ENCODE measurements at places on chromosomes 7 and 10.

DNA sequence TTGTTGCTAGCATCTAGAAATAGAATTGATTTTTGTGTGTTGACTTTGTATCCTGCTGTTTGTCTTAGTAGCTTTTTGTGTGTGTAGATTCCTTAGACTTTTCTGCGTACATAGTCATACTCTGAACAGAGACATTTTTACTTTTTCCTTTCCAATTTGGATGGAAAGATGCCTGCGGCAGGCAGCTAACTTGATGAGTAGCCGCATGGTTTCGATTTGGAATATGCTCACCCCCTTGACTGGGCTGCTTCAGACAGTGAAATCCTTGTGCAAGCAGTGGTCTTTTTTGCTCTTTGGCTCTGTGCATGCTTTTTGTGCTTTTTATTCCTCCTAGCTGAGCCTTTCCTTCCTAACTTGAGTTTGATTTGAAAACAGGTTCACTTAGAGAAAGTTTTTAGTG, 71.8 kb downstream of the HHEX start:
- no peak for DNase-seq

- no peak for DNase-seq
Measured at GRCh38 chr7:11272352-11272751, 298.7 kb downstream of the PHF14 start.

DNA sequence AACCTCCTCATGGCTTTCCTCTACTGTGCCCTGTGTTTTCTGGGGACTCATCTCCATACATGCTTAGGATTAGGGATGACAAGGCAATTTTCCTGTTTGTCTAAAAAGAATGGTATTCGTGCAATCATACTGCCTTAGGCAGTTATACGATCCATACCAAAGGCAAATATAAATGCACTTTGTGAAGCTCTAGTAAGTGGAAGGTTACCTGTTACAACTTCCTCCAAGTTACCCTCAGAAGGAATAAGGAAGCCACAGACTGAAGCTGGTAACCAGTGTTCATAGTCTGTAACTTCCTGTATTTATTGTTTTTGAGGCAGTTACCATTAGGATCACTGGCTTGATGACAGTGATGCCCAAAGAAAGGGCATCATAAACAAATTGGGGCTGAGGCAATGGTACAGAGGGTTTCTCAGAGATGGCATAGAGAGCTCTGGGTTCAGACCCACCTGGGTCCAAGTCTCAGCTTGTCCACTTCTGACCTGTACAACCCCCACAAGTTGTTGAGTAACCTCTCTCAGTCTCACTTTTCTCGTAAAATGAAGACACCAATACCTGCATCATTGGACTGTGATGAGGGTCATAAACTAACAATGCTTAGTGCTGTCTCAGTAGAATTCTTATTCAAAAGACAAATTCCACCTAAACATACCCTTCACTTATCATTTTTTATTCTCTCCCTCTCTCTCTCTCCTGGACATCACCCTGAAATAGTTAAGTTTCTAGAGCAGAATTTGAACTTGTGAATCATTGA, 138.2 kb downstream of the ELMO1 start:
- no peak for DNase-seq

GRCh38 chr10:5023177-5023805, 19.6 kb upstream of the AKR1C2 start:
- no peak for DNase-seq

- no peak for DNase-seq
Measured at GRCh38 chr10:124570646-124571045, 109.0 kb downstream of the LHPP start.

- DNase-seq = no peak
Measured at GRCh38 chr10:11849277-11849676, 26.1 kb downstream of the PROSER2 start.

- no peak for DNase-seq
Measured at GRCh38 chr10:112832959-112833358, 117.1 kb upstream of the TCF7L2 start.

- DNase-seq = no peak
Measured at GRCh38 chr10:5970066-5970465, 7.3 kb downstream of the IL15RA start.

GRCh38 chr7:148337995-148338747, 252.4 kb upstream of the C7orf33 start:
- DNase-seq = no peak

DNA sequence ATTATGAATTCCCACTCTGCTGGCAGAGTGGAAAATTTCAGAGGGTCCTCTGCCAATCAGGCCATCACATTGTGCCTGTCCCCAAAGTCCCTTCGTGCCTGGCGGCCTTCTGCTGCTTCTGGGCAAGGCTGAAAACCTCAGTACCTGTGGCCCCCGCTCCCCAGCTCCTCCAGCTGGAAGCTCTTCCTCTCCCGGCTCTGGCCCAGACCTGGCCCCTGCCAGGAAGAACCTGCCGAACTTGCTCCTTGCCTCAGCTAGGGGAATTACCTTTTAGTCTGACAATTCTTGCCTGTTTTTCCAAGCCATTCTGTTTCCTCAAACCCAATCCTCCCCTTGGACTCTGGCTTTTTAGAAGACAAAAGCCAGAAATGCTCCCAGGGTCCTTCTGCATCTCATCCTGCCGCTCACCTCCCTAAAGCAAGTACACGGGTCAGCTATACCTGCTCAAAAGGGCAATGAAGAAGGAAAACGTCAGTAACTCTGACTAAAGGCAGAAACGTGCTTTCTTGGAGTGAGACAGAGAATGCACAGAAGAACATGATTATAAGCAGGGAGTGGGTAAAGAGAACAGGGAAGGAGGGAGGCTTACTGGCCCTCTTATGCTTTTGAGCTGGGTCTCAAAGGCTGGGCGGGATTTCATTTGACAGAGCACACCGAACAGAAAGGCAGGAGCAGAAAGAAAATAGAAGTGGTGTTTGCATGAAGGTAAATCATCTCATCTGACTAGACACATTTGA, 28.1 kb upstream of the TRIL start:
- DNase-seq = no peak

GRCh38 chr10:28569506-28570159, 36.7 kb downstream of the WAC start:
- no peak for DNase-seq

- DNase-seq = no peak
Measured at GRCh38 chr7:98802088-98802780, 67.6 kb downstream of the TMEM130 start.

DNA sequence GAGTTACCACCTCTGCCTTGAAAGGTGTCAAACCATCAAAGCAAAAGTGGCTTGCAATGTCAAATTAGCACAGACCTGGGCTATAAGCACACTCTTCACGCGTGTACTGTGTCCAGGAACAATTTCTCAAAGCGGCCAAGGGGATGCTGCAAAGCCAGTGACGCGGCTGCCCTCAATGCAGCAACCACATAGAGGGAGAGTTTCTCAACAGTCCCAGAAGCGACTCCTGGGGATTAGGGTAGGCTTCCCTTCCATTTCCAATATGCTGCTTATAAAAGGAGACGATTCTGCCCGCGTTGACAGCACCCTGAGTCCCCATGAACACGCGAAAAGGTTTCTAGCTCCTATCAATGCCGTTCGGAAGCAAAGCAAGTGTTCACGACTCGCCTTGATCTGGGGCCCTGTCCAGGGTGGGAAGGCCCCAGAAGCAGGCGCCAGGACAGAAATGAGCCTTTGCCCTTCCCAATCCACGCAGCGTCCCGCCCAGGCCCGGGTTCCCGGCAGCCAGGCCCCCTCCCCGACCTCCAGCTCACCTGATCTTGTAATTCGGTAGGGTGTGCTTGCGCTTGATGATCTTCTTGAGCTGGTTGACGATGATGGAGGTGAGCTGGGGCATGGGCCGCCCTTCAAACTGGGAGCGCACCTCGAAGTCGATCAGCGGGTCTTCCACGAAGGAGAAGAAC, 1.3 kb downstream of the PDZD8 start:
- DNase-seq = no peak

- DNase-seq = no peak
Measured at GRCh38 chr7:55305135-55305534, 60.0 kb upstream of the LANCL2 start.

- DNase-seq = no peak
Measured at GRCh38 chr7:113891828-113892227, 27.0 kb downstream of the PPP1R3A start.

- no peak for DNase-seq
Measured at GRCh38 chr7:107660381-107661080, at the start of gene SLC26A4. TSS of gene SLC26A4 (plus strand) at chr7:107660828. CDS start at chr7:107661642, 814 bp downstream.

DNA sequence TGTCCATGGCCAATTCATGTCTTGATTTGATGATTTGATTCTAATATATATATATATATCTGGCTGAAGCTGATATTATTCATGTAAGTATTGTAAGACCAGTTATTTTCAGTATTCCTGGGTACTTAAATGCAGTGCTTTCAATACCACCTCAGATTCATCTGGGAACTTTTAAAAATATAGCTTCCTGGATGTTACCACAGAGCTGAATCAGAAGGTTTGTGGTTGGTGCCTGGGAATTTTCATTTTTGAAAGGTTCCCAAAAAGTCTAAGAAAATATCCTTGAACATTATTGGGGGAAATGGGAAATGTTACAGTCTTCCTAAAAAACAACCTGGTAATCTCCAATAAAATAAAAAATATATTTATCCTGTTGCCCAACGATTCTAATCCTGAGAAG, 10.7 kb upstream of the PPP3CB start:
- no peak for DNase-seq

DNA sequence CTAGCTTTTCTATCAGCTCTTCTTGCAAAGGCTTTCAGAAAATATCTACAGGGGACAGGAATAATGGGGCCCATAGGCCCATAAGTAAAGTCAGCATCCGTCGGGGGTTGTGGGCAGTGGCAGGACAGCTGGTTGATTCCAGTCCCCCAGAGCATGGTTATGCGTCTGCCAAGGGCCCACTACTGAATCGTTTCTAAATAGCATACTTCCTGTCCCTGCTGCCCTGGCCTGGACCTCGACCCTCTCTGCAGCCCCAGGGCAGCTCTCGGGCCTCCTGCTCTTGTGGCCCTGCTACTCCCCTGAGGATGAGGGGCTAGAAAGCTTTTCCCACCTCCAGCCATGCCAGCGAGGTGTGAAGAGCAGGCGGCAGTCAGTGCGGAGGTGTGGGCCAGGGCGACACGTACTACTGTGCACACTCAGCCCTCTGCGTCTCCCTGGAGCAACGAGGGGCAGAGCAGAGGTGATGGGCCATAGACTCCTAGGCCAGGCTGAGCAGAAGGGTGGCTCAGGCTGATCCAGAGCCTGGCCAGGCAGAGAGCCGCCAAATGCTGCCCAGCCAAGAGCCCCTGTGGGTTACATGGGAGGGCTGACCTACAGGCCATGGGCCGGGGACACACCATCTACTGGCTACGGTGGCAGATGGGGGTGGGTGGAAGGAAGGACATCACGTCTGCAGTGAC, 4.7 kb upstream of the OPN4 start:
- DNase-seq = no peak

GRCh38 chr10:127215866-127216265, 19.5 kb upstream of the INSYN2A start:
- no peak for DNase-seq

GRCh38 chr10:113993489-113993991, 50.1 kb upstream of the ADRB1 start:
- no peak for DNase-seq

- DNase-seq = no peak
Measured at GRCh38 chr7:122092964-122093797, 50.9 kb downstream of the AASS start.

GRCh38 chr7:75951506-75951905, 36.6 kb downstream of the POR start:
- no peak for DNase-seq

DNA sequence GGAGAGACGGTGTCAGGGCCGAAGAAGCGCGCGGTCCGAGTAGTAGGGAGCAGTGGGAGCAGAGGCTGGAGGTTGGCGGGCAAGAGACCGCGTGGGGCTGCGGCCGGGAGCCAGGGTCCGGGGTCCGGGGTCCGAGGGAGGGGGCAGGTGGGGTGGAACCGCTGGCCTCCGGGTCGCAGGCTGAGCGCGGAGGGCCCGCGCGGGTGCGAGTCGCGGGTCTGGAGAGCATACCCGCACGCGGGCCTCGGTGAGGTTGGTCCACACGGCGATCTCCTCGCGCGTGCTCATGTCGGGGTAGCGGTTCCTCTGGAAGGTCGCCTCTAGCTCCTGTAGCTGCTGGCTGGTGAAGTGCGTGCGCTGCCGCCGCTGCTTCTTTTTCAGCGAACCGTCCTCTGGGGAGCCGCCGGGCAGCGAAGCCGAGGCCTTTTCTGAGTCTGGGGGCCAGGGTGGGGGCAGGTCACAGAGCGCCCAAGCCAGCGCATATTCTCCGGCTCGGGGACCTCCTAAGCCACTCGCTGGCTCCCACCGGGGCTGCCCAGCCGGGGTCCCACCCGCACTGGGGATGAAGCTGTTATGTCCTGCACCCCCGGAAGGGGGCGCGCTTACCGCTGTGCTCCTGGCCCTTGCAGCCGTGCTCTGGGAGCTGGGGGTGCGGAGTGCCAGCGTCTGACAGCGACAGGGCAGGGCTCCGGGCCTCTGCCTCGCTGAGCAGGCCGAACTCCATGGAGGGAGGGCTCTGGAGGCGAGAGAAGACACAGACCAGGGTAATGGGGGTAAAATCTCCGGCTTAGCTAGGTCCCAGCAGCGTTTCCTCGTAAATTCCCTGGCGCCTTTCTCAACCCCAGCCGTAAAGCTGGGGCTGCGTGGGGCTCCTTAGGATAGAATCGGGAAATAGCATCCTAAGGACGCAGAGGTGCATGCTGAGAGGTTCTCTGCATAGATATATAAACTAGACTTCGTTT, 5.5 kb downstream of the ELOVL3 start:
- peak; percentile 66 for DNase-seq

DNA sequence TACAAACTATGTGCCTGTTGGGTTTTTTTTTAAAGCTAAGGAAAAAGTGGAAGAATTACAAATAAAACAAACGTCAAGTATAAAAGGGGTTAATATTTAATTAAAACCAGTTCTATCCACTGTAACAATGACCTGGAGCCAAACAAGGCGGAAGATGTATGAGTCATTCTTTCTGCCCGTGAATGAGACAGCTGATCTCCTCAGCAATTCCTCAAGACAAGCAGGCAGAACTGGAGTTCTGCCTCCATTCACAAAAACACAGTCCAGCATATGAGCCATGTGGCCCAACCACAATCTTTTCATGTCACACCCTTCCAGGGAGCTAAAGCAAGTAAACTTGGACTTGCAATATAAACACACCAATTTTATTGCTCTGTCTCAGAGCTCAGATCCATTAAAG, 8.4 kb downstream of the ETV1 start:
- DNase-seq = no peak

- peak; percentile 46 for DNase-seq
Measured at GRCh38 chr7:832167-832967, at the start of gene SUN1. TSS of gene SUN1 (plus strand) at chr7:832476. CDS start at chr7:832525, 49 bp downstream.

GRCh38 chr10:34476608-34477007, 338.5 kb downstream of the PARD3 start:
- DNase-seq = no peak

DNA sequence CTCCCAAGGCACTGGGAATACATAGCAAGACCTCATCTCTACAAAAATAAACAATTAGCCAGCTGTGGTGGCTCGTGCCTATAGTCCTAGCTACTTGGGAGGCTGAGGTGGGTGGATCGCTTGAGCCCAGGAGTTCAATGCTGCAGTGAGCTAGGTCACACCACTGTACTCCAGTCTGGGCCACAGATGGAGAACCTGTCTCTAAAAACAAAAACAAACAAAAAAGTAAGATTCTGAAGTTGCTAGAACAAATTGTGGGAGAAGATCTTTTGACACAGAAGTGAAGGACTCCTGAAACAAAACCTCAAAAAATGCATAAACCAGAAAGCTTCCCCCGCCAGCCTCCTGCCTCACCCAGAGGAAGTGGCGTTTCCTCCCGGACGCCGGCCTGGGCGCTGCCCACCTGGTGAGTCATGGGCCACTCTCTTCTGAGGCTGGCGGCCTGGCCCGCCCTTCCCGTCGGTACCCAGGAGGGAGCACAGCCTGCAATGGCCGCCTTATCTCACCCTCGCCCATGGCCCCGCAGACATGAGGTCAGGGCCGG, 25.4 kb upstream of the ELN start:
- peak; percentile 6 for DNase-seq
